ENCODE measurements at places on chromosomes 1 and 21.

DNA sequence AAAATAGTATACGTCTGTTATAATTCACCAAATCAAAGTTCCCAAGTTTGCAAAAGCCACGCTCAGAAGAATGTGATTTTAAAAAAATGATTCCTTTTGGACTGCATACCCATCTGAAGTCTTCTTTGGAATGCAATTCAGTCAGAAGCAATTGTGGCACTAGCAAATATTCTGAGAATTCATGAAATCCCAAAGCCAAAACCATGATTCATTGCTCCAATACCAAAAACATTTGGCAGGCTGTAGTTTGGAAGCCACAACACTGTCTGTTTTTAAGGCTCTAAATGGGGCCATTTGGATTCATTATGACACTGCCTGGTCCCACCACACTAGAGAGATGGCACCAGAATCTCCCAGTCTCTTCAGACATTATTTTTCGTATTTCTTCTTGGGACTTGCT lies 21.8 kb upstream of the LRRC53 start:
- DNase-seq = no peak

DNA sequence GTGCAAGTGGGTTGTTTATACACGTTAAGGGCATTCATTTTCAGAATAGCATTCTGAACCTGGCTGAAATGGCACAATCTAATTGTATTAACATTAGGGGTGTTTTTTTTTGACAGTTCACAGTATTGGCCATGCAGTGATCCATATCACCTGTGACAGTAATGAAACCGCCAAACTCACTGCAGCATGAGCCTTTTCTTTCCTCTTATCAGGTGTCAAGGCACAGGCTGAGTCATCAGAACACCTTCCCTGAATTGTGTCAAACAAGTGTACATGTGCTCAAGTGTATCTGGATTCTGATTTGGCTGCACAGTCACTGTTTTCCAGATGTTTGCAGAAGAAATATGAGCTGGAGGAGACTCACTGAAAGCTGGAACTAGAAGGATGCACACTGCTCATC lies 47.7 kb upstream of the C8B start:
- DNase-seq = no peak

DNA sequence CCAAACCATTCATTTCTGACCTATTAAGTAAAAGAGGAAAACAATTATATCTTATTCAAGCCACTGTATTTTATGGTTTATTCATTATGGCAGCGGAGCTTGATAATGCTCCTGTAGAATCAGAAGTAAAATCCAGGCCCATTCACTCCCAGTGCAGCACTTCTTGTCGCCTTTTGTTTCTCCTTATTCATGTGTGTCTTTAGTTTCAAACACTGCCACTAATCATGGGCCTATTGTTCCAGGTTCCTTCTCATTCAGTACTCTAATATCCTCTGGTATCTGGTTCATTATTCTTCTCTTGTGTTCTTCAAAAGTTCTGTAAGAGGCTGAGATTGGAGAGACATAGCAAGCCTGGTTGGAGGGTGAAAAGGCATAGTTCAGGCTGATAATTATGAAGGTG lies 218.3 kb downstream of the LRRIQ3 start:
- no peak for DNase-seq

GRCh38 chr21:33754481-33754880 lies 112.2 kb downstream of the ITSN1 start:
- DNase-seq = no peak

GRCh38 chr1:101843160-101843559 lies 153.6 kb downstream of the OLFM3 start:
- DNase-seq = no peak

DNA sequence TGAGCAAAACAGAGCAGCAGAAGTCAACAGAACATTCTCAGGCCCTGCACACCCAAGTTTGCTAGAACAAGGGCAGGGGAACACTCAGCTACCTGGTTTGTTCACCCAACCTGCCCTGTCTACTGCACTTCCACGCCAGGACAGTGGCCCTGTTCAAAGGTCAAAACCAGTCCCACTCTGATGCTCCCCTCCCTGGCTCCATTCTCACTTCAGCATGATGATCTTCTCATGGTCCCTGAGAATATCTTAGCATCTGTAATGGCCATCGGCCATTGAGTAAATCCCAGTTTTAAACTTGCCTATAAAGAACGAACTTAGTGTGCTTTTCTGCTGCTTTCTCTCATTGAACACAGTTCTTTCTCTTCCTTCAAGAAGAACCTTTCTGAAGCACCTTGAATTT lies 293.6 kb downstream of the SMYD3 start:
- DNase-seq = no peak

- no peak for DNase-seq
Measured at GRCh38 chr1:53122201-53122885, 20.1 kb downstream of the SLC1A7 start.

DNA sequence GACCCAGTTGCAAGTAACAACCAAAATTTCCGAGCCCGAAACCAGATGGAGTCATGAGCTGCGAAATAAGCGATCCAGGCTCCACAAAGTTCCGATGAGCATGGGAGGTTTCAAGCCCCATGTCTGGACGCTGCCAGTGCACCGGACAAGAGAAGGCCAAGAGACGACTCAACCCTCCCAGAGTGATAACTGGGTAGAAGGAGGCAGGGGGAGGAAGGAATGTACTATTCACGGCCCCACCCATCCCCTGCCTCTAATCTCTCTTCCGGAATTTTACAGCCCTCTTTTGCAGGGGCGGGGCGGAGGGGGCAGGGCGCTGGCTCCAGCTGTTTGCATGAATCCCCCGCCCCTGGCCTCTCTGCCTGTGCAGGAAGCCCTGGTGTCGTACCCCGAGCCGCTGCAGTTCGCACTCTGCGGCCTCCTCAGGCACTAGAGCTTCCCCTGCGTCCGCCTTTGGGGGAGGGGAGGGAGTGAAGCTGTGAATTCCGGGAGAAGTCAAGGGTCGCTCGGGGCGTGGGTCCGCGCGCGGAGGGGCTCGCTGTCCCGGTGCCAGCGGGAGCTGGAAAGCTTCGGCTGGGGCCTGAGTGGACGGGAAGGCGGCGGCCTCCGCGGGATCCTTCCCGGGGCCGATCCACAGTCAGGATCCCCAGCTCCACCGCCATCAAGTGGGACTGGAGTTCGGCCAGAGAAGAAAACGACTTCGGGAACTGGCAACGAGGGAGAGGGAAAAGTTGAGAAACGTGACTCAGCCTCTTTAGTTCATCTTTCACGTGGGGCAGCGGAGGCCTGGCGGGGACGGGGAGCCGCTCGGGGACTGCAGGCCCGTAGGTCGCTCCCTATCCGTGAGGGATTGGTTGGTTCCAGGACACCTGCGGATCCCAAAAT lies 6.3 kb upstream of the PTP4A2 start:
- peak; percentile 79 for DNase-seq

DNA sequence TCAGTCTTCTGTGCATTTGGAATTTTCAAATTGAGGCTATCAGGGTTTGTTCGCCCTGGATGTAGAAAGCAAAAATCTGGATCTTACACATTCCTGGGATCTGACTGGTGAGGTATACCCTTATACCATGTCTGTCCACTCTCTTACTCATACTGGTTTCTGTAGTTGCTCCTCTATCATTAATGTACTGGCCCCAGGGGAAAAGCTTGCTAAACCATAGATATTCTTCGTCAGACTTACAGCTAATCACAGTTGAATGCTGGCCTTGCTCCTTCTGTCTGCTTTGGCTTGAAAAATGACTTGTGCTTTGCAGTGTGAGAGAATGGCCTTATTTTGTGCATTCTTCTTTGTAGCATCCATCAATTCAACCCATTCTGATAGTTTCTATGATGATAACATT lies 30.5 kb downstream of the TBCE start:
- DNase-seq = peak; percentile 13

- DNase-seq = peak; percentile 43
Measured at GRCh38 chr1:225480825-225481434, 53.1 kb upstream of the LBR start.

DNA sequence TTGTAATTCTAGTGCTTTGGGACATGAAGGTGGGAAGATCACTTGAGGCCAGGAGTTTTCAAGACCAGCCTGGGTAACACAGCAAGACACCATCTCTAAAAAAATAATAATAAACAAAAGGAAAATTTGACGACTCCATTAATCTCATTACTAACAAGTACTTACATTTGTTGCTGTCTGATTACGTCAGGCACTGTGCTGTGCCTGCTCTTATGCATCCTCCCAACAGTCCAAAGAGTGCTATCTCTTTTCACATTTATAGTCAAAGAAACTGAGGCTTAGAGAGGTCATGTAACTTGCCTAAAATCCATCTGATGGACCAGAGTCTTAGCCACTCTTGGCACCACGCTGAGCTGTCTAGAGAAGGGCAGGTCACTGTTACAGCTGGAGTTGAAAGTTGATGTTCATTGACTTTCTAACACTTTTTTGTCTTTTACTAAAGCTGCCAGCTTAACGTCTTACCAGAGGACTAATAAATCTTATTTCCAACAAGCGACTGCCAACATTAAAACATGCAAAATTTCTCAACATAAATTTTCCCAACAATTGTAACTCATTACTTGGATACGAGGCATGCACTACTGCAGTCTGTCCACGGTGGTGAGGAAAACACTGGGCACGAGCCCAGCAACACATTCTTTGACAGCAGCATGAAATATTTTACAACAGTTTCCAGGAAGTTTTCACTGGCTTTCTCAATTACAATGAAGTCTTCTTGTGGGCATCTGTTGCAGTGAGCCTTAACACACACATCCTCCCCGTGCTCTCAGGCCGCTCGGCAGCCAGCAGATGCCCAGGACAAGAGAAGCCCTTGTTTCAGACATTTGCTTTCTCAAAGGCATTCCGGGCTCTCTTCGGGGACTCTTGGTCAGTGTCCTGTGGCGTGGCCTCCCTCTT lies 262.9 kb upstream of the PROX1 start:
- DNase-seq = no peak

DNA sequence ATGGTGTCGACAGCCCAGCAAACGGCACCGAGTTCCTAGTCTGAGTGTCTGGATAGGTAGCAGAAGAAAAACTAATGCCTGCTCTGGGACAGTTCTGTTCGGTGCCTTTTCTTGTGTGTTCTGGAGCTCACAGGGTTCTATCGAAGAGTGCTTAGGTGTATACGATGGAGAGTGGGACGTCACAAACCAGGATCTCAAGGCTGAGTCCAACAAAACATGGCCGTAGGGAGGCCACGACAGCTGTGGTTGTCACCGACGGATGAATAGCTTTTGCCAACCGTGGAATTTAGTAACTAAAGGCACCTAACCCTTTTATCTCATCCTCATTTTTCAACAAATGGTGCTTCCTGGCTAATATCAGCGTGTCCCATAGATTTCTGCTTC lies 635 bp upstream of the SYNJ1 start:
- DNase-seq = no peak

DNA sequence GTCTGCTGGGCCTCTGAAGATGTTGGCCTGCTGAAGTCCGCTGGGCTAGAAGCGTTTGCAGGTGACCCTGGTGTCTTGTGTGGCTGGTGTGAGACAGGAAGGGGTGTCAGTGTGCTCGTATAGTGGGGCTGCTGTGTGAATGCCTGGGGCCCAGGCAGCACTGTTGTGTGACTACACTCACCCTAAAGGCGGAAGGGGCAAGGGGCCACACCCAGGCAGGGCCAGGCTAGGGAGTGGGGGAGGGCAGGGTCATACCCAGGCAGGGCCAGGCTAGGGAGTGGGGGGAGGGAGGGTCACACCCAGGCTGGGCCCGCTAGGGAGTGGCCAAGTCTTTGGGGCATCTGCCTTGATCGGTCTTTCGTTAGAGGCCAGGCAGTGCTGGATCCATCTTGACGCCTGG lies 25.0 kb downstream of the PDXK start:
- DNase-seq = no peak

DNA sequence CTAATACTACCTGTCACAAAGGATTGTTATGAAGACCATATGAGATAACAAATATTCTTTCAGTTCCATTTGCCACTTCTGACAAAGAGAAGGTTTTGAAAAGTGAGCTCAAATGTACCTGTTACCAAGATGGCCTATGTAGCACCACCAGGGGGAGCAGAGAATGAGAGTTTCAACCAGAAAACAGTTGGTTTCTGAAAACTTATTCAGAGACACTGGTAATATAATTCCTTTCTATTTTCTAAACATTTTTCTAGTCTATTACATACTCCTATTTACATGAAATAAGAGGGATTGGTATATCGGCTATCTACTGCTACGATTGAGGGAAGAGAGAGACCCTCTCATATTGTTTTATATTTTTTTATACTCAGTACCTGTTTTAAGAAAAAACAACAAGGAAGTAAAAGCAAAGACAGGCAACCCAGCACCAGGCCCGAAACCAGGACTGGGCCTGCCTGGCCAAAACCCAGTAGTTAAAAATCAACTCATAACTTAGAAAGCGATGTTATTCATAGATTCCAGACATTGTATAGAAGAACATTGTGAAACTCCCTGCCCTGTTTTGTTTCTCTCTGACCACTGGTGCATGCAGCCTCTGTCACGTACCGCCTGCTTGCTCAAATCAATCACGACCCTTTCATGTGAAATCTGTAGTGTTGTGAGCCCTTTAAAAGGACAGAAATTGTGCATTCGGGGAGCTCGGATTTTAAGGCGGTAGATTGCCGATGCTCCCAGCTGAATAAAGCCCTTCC lies 48.3 kb downstream of the IL23R start:
- DNase-seq = peak; percentile 54

DNA sequence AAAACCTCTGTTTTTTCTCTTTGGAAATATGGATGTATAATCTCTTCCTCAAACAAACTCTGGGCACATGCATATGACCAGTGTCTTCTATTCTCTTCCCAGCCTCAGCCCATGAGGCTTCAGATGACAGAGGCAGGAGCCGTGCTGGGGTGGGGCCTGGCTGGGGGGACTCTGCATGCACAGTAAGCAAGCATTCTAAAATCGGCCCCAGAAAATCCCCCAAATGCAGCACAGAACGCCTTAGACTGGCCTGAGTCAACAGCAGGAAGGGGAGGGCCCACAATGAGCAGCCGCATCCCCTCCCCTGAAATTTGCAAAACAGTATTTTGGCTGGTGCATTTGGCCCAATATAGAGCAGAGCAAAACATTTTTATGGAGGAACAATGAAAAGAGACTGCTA lies 47.8 kb downstream of the ITPKB start:
- no peak for DNase-seq

GRCh38 chr1:167856711-167857418 lies 57.1 kb downstream of the ADCY10 start:
- DNase-seq = no peak

- DNase-seq = no peak
Measured at GRCh38 chr1:185137896-185138545, 18.7 kb downstream of the TRMT1L start.

- no peak for DNase-seq
Measured at GRCh38 chr1:195336812-195337211, 1271.4 kb downstream of the KCNT2 start.

DNA sequence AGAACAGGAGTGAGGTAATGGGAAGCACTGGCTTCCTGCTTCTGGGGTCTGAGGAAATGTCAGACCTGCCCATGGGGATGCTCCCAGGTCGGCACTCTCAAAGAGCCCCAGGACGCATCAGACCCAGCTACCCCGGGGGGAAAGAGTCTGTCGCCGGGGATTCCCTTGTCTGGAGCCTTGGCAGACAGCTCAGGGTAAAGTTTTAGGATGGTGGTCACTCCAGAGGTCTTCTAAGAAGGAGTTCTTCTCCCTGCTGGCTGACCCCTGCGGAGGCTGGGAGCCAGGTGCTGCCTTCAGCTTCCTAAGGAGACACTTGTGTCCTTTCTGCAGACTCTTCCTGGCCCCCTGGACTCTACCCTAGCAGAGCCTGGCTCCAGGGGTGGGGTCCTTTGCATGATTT lies 61.9 kb upstream of the PSEN2 start:
- no peak for DNase-seq

Measured in adrenal gland (tissue), 19 donors.